HCEC 1CT (cell line): ENCODE measurements at places on chromosomes 11 and 22.

DNA sequence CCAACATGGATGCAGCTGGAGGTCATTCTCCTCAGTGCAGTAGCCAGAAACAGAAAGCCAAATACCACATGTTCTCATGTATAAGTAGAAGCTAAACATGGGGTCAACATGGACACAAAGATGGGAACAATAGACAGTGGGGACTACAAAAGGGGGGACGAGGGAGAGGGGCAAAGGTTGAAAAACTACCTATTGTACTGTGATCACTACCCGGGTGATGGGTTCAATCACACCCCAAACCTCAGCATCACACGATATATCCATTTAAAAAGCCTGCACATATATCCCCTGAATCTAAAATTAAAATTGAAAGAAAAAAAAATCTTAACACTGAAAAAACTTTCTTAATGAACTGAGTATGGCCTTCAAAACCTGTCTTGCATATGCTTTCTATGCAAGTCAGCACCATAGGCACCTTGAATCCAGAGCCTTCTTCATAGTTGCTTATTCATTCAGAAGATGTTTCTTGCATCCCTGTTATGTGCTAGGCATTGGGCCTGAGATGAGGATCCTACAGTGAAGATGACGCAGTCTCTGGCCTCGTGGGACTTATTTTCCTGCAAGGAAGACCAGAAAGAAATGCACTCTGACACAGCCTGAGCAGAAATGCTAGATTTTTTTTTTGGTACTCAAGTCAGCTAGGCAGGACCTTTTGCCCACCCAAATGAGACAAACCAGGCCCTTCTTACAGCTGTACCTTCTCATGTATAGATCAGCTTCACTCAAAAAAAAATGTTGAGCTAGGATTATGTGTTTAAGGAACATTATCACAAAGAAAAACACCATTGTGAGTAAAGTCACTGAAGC, 21.0 kb downstream of the NNMT start:
- no peak for DNase-seq

DNA sequence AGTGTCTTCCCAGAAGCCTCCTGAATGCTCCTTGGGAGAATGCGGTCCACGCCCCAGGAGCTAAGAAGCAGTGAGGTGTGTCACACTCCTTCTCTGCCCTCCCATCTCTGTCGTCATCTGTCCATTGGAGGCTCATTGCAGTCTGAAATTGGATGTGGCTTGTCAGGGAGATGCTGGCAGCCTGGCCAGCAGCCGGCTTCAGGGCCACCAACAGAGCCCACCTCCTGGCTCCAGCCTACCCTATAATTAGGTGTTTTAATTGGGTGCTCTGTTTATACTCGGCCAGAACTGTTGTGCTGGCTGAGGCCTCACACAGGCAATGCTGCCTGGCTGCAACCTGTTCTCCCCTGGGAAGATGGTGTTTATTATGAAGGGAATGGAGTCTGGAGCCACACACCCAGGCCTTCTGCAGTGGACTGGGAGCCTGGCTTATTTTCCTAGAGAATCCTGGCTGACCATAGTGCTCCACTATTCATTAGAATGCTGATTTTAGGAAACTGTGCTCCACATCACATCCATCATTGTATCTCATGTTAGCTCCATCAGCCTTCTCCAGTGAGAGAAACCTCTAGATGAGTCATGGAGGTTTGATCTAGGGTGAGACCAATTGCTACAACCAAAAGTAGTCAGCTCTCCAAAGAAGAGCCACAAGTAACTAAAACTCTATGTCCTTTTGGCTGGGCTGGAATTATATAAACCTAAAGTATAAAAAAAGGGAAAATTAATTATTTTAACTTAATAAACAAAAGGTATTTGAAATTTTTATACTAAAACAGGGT, 86.8 kb upstream of the CRTAM start:
- peak; percentile 62 for DNase-seq

DNA sequence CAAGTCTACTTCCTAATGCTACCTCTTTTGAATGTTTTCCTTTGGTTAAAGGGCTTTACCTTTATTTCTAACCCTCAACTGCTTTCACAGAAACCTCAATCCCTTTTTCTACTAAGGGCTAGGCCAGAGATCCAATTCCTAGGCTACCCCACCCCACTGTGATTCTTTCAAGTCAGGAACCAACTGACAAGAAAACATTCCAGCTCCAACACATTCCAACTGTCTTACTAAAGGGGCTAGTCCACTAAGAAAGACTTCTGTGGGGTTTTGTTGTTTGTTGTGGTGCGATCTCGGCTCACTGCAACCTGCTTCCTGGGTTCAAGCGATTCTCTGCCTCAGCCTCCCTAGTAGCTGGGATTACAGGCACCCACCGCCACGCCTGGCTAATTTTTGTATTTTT, 151.3 kb downstream of the APOL5 start:
- no peak for DNase-seq

DNA sequence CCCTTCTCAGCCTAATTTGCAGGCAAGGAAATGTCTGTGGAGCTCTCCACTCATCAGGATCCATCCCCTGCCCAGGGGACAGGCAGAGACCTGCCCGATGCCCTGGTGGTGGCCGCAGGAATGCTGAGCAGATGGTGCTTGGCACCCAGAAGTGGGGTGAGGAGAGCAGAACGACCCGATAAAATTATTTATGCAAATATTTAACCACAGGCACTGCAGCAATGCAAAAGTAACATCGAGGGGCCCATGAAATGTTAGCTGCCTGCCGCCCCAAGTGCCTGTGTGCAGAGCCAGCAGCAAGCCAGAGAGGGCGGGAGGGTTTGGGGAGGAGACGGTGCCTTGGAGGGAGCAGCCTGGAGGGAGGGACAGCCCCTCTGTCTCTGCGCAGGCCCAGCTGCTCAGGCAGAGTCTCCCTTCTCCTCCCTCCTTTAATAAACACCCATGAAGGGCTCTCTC, 205.5 kb downstream of the CTTN start:
- no peak for DNase-seq

DNA sequence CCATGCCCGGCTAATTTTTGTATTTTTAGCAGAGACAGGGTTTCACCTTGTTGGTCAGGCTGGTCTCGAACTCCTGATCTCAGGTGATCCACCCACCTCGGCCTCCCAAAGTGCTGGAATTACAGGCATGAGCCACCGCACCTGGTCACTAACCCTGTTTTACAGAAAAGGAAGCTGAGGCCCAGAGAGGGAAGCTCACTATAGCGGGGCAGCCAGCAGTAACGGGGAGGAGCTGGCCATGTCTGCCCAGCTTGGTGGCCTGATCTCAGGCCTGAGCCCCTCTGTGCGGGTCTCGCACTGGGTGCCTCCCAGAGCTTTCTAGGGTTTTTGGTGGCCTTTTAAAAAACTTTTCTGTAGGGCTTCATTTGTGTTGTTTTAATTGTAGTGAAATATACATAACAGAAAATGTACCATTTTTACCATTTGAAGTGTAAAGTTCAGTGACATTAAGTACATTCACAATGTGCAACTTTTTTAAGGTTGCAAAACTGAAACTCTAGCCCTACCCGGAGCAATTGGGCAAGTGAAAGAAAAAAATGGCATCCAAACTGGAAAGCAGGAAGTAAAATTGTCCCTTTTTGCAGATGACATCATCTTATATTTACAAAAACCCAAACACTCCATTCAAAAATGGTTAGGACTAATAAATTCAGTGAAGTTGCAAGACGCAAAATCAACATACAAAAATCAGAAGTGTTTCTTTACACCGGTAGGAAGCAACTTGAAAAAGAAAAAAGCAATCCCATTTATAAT, 14.5 kb upstream of the CYTH4 start:
- no peak for DNase-seq

GRCh38 chr22:29207243-29207550, 1.5 kb downstream of the EMID1 start:
- DNase-seq: no peak

DNA sequence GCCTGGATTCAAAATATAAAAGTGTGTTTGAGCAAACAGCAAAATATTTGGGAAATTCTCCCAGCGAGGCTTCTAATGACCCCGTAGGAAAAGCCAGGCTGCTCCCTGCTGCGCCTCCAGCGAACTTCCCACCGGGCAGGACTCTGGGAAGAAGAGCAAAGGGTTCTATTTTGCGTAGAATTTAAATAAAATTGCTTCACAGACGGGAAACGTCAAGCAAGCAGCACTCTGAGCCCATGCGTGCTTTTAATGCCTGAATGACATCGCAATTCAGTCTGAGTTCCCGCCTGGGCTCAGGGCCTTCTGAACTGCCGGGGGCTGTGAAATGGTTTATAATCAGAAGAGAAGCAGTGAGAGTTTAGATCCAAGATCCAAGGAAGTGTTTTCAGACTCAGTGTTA, 775.1 kb downstream of the BRD1 start:
- no peak for DNase-seq

DNA sequence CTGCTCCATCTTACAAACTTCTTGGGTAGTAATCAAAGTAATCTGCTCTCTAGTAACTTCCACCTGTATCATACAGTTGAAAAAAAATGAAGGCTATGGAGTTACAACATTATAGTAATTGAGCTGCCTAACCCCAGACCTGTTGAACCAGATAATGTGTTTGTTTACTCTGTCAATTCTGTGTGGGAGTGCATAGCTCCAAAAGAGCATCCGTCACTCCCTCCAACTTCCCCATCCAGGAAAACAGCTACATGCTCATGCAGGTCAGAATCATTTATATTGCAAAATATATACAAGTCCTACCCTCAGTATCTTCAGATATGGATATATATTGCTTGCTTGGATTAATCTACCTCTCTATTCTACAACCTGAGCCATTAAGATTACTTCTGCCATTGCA, 244.0 kb upstream of the ANO5 start:
- no peak for DNase-seq

- DNase-seq: no peak
Measured at GRCh38 chr11:70862093-70862492, 390.3 kb downstream of the SHANK2 start.

- no peak for DNase-seq
Measured at GRCh38 chr11:62492586-62492985, 54.0 kb downstream of the AHNAK start.

- DNase-seq: no peak
Measured at GRCh38 chr22:41762980-41763779, 37.3 kb upstream of the CCDC134 start.

- no peak for DNase-seq
Measured at GRCh38 chr11:58626934-58627483, 4.5 kb downstream of the CNTF start.

- DNase-seq: no peak
Measured at GRCh38 chr11:134417871-134418840, 6.1 kb upstream of the B3GAT1 start.

DNA sequence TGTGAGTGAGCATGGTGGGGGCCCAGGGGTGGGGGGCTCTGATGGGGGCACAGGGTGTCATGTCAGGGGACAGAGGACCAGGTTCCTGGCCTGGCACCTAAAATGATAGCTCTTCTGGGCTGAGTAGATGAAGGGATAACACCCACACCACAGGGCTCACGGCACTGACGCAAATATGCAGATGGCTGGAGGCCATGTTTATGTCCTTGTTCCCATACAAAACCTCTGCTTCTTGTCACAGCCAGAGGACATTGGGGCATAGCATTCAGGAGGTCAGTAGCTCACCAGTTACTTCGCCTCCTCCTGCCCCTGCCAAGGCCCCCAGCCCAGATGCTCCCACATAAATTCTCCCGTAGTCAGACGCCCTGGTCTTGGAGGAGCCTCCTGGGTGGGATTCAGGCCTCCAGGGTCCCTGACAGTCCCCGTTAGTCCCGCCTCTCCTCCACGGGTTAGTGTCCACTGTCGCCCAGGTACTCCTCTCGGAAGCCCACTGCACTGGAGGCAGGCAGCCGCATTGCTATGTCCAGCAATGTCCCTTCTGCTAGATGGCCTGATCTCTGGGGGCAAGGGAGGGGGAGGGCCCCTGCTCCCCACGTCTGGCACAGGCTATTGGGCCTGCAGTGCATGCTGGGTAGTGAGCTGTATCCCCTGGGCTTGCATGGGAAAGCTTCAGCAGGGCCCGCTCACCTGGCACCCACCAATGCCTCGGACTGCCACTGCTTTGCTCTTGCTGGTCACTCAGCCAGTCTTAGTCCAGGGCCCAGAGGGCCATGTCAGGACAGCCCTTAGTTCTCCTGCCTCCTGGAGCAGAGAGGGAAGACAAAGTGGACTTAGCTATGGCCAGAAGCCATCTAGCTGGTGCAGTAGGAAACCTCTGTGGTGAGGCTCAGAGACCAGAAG, 75.6 kb upstream of the MYOD1 start:
- no peak for DNase-seq

- peak; percentile 63 for DNase-seq
Measured at GRCh38 chr22:20550851-20551744, 43.7 kb downstream of the MED15 start.

- no peak for DNase-seq
Measured at GRCh38 chr11:93188726-93189125, 9.1 kb downstream of the SLC36A4 start.

DNA sequence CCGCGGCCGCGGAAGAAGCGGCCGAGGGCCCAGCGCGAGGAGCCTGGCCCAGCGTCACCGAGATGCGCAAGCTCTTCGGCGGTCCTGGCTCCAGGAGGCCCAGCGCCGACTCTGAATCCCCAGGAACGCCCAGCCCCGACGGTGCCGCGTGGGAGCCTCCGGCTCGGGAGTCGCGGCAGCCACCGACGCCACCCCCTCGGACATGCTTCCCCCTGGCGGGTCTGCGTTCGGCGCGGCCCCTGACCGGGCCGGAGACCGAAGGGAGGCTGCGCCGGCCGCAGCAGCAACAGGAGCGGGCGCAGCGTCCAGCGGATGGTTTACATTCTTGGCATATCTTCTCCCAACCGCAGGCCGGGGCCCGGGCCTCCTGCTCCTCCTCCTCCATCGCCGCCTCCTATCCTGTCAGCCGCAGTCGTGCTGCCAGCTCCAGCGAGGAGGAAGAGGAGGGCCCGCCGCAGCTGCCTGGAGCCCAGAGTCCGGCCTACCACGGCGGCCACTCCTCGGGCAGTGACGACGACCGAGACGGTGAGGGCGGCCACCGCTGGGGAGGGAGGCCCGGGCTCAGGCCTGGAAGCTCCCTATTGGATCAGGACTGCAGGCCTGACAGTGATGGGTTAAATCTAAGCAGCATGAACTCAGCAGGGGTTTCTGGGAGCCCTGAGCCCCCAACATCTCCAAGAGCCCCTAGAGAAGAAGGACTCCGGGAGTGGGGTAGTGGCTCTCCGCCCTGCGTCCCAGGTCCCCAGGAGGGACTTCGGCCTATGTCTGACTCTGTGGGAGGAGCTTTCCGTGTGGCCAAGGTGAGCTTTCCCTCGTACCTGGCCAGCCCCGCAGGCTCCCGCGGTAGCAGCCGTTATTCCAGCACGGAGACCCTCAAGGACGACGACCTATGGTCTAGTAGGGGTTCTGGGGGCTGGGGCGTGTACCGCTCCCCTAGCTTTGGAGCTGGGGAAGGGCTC, 1.2 kb downstream of the ARHGEF17 start:
- peak; percentile 97 for DNase-seq

DNA sequence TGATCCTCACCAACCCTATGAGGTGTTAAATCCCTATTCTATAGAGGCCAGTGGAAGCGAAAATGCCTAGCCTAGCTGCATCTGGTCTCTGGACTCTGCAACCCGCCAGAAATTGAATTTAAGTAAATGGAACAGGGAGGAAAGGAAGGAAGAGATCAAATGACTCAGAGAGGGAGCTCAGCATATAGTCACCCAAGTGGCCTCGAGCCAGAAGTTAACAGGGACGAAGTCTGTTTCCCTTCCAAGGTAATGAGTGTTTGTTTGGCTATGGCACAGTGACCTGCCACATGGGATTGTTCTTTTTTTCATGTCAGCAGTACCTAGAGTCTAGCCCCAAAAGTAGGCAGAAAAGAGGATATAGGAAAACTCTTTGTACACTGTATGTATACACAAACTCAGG, 66.3 kb downstream of the PAK1 start:
- DNase-seq: peak; percentile 91

GRCh38 chr11:36026315-36026968, 82.6 kb downstream of the LDLRAD3 start:
- no peak for DNase-seq

GRCh38 chr22:43305806-43306205, 37.4 kb downstream of the SCUBE1 start:
- no peak for DNase-seq

- DNase-seq: no peak
Measured at GRCh38 chr22:28435140-28435768, 244.4 kb downstream of the TTC28 start.
